ENCODE measurements at places on chromosomes 7 and 10.

DNA sequence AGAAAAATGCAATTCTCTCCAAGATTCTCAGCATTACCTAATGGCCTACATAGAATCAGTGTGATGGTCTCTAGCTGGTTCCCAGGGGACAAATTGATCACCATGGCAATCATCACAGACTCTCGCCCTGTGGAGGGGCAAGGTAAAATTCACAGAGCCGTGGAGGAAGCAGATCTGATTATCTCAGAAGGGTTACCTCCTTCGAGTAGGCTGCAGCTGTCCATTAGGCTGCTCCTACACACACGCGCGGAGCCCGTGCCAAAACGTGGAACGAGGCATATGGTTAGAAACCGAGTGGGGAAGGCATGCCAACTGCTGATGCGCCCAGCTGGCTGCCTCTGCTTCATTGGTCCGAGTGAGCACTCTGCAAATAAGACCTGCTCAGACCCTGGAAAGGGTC lies 52.8 kb upstream of the PTER start:
- DNase-seq = no peak

- no peak for DNase-seq
Observed at GRCh38 chr7:43217055-43217454, 104.6 kb downstream of the HECW1 start.

DNA sequence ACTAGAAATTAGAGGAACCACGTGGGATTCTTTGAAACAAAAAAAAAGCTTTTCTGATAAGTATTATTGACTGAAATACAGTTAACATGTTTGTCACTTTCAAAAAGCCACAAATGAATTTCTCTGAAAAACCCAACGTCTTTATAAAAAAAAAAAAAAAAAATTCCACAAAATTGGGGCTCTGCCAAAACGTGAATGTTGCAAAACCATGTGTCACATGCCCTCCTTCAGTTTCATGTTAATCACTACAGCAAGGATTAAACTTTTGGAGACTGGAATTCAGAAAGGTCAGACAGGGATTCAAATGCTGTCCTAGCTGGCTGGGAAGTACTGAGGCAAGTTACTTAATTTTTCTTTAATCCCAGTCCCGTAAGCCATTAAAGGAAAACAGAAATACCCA lies 278.0 kb upstream of the KLF14 start:
- no peak for DNase-seq

DNA sequence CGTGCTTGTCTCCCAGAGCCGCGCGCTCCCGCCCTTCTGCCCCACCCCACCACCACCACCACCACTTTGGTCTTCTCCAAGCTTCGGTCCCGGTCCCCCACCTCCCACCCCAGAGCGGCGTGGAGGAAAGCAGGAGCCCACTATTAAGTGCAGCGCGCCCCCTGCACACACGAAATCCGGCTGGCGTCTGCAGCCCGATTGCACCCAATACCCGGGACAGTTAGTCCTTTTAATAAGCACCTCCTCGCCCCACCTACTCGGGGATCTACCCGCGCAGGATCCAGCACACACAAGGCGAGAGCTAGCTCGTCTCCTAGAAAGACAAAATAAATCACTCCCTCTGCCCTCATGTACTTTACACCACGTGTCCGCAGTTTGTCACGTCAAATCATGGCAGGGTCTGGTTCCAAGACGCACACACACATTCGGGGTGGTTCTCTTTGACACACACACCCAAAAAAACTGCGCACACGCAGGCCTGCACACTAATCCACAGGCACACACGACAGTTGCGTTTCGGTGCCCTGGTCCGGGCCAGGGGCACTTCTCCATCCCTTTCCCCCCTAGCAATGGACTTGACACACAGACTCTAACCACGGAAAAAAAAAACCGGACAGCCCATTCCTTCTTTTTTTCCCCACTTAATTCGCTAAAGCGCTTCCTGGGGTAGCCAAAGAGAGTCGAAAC lies 1.6 kb downstream of the SFMBT2 start:
- DNase-seq = no peak

GRCh38 chr10:15035385-15036301 lies 8.1 kb upstream of the OLAH start:
- DNase-seq = no peak

GRCh38 chr10:109914966-109915365 lies 8.3 kb downstream of the XPNPEP1 start:
- no peak for DNase-seq

- DNase-seq = no peak
Observed at GRCh38 chr10:6013413-6014192, 36.3 kb upstream of the IL15RA start.

Measured in stimulated activated CD8-positive, alpha-beta memory T cell treated with anti-CD3 and anti-CD28 coated beads, Interleukin-7, amount 100 ng/mL, for 1 hour (primary cell).